ENCODE measurements at places on chromosomes 2 and 18.
A peak's percentile ranks its signal among the peaks of the same experiment; 100 is the strongest.

DNA sequence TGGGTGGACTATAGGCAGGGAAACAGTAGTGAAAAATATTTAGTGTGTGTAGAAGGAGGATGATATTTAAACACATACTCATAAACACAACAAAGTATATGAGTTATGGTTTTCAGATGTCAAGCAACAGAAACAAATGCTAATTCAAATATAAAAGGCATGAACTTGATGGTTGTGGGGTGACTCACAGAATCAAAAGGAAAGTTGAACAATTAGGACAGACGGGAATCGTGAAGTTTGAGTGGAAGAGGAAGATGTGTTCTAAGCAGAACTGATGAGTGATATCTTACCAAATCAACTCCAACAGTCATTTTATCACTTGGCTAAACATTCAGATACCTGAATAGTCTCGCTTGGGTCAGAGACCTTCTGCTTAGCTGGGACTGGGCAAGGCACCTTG is 53.6 kb upstream of the ITGA6 start:
- DNase-seq, result no peak

DNA sequence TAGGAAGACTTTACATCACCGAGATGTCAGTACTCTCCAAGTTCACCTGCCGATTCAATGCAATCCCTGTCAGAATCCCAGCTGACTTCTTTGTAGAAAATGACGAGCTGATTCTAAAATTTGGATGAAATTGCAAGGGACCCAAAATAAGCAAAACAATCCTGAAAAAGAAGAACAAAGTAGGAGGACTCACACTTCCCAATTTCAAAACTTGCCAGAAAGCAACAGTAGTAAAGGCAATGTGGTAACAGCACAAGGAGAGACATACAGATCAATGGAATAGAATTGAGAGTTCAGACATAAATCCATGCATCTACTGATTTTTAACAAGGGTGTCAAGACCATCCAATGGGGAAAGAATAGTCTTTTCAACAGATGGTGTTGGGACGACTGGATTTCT is 52.2 kb downstream of the SMAD7 start:
- DNase-seq, result no peak

- DNase-seq, result no peak
Observed at GRCh38 chr2:39948016-39948719, 169.1 kb upstream of the THUMPD2 start.

DNA sequence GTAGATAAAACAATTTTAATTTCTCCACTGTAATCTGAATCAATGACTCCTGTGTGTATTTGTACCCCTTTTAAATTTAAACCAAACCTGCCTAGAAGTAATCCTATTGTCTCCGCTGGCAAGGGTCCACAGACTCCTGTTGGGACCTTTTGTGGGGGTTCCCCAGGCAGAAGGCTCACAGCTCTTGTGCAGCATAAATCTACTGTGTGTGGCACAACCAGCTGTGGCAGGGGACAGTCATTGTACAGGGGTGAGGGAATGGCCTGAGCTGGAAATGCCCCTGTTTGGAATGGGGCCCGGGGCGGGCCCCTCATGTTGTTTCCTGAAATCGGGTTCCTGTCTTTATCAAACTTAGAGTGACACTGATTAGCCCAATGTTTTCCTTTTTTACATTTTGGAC is 318.2 kb upstream of the FAM98A start:
- no peak for DNase-seq

DNA sequence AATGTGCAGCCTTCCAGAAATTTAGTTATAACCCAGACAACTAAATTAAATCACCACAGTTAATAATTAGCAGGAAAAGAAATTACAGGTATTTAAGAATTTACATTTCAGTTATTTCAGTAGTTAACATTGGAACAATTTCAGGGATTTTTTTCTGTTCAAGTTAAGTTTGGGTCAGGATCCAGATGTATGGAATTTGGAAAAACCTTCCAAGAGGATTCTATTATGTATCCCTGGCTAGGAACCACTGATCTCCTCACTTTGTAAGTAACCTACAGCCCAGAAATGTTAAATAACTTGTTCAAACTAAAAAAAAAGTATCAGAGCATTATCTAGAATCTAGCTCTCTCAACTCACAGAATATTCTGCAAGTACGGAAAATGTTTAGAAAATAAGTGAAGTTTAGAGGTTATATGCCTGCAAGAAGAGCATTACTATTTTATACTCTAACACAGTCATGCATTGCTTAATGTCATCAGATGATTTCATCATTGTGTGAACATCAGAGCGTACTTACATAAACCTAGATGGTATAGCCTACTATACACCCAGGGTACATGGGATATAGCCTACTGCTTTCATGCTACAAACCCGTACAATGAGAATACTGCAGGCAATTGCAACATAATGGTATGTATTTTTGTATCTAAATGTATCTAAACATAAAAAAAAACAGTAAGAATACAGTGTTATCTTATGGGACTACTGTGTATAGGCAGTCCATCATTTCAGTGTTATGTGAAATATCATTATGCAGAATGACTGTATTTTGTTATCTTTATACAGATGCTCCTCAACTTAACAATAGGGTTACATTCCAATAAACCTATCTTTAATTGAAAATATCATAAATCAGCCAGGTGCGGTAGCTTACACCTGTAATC is 6.1 kb downstream of the NCKAP1 start:
- DNase-seq, result no peak

- peak; percentile 54 for DNase-seq
Observed at GRCh38 chr2:121076885-121077549, 208.0 kb downstream of the TFCP2L1 start.

DNA sequence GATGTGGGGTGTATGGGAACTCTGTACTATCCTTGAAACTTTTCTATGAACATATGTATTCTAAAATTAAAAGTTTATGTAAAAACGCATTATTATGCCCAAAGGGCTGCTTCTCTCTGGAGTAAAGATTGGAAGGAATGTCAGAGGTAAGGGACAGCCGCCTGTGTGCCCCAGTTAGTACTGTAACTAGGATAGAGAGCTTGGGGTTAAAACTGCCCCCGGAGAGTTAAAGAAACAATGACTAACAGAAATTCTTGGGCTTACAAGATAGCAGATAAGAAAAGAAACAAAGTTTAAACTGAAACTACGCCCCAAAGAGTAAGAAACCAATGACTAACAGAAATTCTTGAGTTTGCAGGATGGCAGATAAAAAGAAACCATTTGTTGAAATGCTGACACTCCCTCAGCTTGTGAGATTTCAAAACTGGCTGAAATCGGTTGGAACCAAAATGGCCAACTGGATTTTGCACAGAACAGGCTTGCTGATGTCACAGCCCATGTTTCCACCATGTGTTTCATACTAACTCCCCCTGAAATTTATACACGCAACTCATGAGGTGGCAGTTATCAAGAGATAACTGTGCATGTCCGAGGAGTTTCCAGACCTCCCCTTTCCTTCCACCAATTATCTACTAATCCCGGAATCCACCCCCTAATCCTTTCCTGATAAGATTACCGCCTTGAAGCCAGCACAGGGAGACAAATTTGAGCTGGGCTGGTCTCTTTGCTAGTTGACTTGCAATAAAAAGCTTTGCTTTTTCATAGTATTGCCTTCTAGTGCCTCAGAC is 8.7 kb upstream of the TXNDC2 start:
- no peak for DNase-seq

DNA sequence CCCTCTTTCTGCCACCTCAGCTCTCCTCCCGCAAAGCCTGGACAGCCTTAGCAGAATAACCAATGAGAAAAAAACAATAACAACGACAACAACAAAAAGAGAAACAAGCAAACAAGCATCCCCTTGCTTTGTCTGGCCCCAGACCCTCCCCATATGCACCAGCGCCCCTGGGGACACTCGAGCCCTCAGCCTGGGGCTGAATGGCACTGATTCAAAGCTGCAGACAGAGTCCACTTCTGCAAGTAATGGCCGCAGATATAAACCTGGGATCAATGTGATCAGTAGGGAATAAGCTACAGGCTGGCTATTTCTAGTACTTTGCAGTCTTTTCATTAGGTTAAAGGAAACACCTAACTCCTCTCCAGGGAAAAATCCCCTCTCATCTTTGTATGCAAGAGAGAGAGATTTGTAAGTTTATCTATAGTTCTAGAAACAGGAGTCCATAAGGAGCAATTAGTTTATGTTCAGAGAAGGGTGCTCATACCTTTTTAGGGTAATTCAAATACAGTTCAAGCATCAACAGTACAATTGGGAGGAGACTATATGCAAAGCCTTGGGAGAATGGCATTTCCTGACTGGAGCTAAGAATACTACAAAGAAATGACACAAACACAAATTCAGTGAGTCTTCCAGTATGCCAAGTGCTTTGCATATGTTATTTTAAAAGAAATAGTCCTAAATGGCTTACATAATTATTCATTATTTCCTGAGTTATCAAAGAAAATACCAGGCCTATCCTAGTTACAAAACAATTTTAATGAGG is 122.3 kb upstream of the DDX18 start:
- no peak for DNase-seq

- no peak for DNase-seq
Observed at GRCh38 chr18:36903215-36903928, 74.4 kb downstream of the KIAA1328 start.

DNA sequence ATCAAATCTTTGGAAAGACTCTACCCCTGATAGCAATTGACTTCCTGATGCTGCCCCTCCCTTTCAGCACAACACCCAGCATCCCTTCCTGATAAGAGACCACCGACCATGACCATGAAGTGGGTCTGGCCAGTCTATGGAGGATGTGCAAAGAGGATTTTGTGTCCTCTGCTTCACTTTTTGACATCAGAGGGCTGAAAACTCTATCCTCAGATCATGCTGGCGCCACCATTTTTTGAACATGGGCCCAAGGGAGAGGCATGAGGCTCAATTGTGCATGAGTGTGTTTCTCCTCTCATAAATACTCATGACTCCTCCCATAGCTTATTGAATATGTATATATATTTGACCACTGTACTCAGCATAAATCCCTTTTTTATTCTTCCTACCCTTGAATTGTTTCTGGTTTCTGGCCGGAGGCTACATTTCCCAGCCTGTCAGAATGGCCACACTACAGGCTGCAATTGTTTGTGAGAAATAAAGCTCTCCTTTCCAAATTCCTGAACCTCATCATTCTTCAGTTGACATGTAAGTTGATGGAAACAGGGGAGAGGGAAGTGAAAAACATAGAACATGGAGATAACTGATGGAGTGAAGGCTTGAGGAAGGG is 314.1 kb downstream of the MYCN start:
- DNase-seq, result no peak

DNA sequence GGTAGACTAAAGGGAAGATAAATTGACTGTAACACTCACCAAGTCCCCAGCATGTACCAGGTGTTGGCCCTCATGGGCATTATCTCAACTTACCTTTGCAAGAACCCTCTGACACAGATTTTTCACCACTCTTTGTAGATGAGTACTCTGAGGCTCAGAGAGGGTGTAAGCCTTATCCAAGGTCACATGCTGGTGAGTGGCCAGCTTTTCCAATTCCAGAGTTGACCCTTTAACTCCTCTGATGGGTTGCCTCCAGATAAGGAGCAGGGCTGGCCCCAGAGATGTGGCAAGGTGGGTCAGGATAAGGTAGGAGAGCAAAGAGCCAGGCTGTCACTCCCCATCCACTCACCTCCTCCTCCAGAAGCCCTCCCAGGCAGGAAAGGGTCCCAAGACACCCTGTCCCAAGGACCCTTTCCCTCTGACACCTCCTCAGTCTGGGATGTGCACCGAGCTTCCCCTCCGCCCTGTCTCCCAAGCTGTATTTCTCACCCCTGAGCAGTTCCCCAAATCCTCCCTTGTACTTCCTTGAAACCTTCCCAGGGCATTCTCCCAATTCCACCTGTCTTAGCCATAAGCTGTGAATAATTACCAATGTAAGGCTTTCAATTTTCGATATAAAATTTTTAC is 165.9 kb downstream of the ZFP36L2 start:
- DNase-seq, result no peak

GRCh38 chr18:24918257-24918656 is 433.7 kb downstream of the ZNF521 start:
- DNase-seq, result no peak

- no peak for DNase-seq
Observed at GRCh38 chr2:59322005-59322404, 1080.9 kb upstream of the FANCL start.

DNA sequence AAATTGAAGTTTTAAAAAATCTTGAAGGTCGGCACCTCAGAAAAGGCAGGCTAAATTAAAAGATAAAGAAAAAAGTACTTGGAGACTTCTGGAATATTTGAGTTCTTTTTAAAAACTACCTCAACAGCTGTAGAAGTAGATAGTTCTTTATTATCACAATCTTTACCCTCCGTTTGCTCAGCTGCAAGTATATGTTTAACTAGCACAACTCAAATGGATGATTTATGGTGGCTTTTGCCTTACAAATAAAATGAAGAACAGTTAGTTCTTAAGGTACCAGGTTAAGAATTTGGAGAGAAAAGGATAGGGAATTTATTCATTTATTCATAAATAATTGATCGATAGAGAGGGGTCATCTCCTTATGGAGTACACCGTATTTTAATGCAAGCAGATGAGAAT is 237.6 kb upstream of the FOSL2 start:
- no peak for DNase-seq

DNA sequence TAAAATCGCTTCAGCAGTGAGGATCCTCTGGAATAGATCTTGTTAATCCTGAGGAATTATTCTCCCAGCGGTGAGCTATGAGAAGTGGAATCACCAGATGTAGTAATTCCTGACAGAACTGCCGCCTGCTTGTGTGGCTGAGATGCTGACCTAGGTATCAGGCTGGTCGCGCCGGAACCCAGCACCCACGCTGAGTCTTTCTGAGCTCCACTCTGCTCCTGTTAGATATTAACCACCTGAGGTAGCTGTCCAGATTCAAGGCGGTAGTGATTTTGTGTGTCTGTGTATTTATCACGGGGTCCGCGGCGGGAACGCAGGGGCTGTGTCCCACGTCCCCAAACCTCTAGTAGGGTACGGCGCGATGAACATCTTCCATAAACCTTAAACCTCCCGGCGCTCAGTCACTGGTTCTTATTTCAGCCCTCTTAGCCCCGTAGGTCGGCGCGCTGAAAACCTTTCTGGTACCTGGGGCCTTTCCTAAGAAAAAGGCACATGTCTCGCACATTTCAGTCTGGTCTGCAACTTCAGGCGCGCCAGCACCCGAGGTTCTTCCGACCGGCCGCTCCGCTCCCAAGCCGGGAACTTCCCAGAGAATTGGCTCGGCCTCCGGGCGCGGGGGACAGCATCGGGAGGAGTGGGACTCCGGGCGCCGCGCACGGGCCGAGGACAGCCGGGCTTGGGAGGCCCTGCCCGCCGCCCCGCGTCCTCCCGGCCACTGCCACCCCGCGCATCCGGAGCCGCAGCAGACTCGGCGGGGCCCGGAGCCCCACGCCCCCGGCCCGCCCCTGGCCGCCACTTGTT is 542 bp upstream of the CNNM3 start:
- DNase-seq, result no peak

DNA sequence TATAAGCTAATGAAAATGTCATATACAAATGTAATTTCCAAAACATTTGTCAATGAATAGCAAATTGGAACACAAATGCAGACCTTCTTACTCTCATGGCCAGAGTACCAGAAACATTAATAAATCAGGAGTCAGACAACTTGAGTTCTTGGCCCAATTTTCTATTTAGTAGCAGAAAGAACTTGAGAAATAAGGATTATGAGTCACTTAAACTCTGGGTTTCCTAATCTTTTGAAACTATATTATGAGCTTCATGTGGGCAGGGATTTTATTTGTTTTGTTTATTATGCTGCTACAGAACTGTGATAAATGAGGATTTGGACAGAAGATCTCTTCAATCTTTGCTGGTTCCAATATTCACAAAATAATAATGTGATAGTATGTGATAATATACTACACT is 686.7 kb downstream of the NR4A2 start:
- no peak for DNase-seq

All from CD4-positive, alpha-beta T cell treated with Interleukin-10 for 1 hour (primary cell).